ENCODE measurements at places on chromosomes 5 and 9.

- DNase-seq, result no peak
Observed at GRCh38 chr9:26413611-26414010, 479.0 kb downstream of the CAAP1 start.

DNA sequence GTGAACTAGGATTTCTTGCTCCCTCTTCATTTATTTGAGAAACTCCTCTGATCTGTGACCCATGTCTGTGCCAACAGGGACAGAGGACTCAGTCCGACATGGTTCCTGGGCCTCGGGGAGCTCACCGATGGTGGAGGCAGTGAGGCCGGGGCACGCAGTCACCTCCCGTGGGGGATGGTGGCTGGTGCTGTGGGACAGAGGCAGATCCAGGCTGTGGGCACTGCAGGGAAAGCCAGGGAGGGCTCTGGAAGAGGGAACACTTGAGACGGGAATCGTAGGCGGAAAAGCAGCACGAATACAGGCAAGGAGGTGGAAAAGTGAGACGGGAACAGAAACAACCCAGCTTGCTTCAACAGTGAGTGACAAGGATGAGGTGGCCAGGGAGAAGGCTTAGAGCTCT is 127.8 kb downstream of the GABBR2 start:
- DNase-seq, result no peak

- DNase-seq, result no peak
Observed at GRCh38 chr5:31476738-31477141, 55.2 kb downstream of the DROSHA start.

DNA sequence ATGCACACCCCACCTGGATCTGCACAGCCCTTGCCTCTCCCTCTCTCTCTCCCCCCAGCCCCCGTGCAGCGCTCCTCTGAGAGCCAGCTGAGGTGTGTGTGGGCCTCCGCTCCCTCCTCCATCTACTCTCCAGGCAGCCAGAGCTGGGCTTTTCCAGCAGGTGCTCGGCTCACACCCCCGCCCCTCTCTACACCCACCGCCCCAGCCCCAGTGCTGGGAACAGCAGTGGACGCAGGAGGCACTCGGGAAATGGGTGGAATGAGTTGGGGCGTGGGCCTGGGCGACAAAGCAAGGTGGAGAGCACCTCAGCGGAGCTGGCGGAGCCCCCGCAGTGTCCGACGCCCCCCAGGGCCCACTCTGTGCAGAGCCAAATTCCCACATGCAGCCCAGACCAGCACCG is 13.3 kb upstream of the LHX3 start:
- DNase-seq, result no peak

GRCh38 chr5:31193591-31194467 is at the start of gene CDH6:
CDH6 (plus strand) TSS chr5:31193686; CDS start chr5:31267474, 73,788 bp downstream.
- no peak for DNase-seq

- no peak for DNase-seq
Observed at GRCh38 chr5:147454996-147455677, 54.7 kb downstream of the DPYSL3 start.

DNA sequence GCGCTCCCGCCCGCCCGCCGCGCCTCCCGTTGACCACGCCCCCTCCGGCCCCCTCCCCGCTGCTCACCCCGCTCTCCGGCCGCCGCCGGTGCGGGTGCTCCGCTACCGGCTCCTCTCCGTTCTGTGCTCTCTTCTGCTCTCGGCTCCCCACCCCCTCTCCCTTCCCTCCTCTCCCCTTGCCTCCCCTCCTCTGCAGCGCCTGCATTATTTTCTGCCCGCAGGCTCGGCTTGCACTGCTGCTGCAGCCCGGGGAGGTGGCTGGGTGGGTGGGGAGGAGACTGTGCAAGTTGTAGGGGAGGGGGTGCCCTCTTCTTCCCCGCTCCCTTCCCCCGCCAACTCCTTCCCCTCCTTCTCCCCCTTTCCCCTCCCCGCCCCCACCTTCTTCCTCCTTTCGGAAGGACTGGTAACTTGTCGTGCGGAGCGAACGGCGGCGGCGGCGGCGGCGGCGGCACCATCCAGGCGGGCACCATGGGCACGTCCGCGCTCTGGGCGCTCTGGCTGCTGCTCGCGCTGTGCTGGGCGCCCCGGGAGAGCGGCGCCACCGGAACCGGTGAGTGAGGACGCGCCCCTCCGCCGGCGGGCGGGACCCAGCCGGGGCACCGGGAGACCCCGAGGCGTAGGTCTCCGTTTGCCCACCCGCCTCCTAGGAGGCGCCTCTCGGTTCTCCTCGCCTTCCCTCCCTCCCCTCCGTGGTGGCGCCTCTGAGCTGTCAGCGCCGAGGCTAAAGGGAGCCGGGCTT is at the start of gene VLDLR:
VLDLR (plus strand) TSS at position 66 of the 739 bp plus-strand sequence; CDS start at position 469, 403 bp downstream.
- DNase-seq, result no peak

- DNase-seq, result peak; percentile 43
Observed at GRCh38 chr9:93302586-93303257, 118.8 kb downstream of the WNK2 start.

GRCh38 chr5:426392-426976 is 16.5 kb upstream of the EXOC3 start:
- DNase-seq, result no peak

GRCh38 chr5:130096483-130096882 is 192.2 kb downstream of the CHSY3 start:
- no peak for DNase-seq

- DNase-seq, result no peak
Observed at GRCh38 chr5:92927291-92927778, 653.7 kb downstream of the NR2F1-AS1 start.

DNA sequence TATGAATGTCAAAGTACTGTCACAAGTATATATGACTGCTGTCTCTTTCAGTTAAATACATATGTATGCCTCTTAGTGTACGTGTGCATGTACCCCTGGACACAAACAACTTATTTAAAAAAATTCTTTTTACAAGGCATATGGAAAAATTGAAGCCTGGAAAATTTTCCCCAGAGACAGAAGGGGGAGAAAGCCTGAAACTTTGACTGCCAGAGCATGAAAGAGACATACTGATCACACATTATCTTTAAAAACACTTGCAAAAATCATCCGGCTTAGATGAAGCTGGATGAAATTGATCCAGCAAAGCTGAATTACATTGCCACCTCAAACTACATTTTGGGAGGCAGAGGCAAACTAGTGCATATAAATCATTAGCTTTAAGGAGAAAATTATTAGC is 88.0 kb upstream of the NFIB start:
- no peak for DNase-seq

DNA sequence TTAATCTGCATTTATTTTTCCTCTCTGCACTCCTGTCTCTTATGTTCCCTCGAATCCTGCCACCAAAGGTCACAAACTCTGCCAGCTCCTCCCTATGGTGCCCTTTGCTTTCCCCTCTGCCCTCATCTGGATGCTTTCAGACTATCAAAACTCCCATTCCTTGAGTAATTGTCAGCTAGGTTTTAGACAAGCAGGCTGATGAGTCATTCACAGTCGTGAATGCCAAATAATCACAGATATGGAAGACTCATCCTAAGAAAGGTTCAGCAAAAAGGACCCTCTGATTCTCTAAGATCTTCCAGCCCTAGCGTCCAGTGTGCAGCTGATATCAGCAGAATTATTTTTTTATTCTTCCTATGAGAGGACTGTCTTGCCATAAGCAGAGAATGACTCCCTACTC is 104.5 kb upstream of the NUDT12 start:
- DNase-seq, result no peak

DNA sequence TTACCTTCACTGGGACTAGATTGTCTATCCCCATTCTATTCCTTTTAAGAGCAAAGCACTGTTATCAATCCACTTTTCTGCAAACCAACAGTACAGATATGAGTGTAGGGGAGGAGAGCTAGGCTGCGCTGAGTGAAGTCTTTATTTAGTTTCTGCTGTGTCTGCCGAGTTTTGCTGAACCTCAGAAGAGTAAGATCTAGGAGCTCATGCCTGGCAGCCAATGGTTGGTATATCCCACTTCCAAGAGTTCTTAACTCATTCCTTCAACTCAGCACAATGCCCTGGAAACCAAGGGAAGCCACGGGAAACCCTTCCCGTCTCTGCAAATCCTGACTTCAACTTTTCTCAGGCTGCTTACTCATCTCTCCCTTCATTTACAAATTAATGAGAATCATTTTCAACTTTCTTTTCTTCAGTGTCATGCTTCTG is 58.0 kb upstream of the JAK2 start:
- DNase-seq, result no peak

- DNase-seq, result no peak
Observed at GRCh38 chr5:82355496-82355895, 77.3 kb upstream of the RPS23 start.

- DNase-seq, result no peak
Observed at GRCh38 chr5:38473008-38473407, 83.4 kb downstream of the LIFR start.

- DNase-seq, result no peak
Observed at GRCh38 chr9:107471552-107471951, 18.0 kb downstream of the KLF4 start.

- DNase-seq, result no peak
Observed at GRCh38 chr9:38362852-38363588, 29.5 kb upstream of the ALDH1B1 start.

GRCh38 chr9:21904371-21904770 is 89.8 kb downstream of the CDKN2A start:
- no peak for DNase-seq

- no peak for DNase-seq
Observed at GRCh38 chr5:116498503-116499048, 76.0 kb downstream of the SEMA6A start.

DNA sequence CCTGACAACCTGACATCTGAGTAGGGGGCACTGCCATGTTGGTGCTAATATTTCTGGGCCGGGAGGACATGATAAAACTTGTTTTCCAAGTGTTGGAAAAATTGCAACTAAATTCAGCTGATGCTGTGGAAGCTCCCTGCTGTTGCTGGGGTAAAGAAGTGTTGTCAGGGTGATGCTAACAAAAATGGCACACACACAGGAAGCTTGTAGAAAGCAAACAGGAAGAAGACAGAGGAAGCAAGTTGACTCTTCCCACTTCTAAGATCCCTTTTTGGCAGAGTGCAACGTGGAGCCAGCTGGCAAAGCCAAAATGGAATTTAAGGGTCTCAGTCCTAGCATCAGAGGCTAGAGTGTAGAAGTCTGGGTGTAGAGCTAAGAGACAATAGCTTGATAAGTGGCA is 11.3 kb upstream of the RIOK2 start:
- DNase-seq, result no peak

- DNase-seq, result no peak
Observed at GRCh38 chr9:98810102-98810842, 2.8 kb downstream of the GALNT12 start.

DNA sequence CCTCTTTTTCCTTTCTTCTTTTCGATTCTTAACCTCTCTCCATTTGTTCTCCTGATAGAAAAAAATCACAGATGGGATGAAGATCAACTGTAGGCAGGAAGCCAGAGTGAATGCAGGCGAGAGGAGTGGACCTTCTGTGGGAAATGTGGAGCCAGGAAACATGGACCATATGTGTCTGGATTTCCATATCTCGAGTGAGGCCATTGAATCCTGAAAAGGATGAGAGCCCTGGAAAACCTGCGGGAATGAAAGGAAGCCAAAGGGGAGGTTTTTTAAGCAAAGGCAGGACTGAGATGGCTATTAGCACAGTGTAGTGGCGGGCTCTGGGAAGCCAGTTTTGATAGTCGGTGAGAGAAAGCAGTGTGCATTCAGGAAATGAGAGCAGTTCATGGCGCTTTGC is 139.5 kb upstream of the C9orf72 start:
- no peak for DNase-seq

GRCh38 chr5:41925555-41925951 is 472 bp downstream of the FBXO4 start:
- peak; percentile 4 for DNase-seq

- no peak for DNase-seq
Observed at GRCh38 chr5:37860206-37860605, 20.4 kb upstream of the GDNF start.

DNA sequence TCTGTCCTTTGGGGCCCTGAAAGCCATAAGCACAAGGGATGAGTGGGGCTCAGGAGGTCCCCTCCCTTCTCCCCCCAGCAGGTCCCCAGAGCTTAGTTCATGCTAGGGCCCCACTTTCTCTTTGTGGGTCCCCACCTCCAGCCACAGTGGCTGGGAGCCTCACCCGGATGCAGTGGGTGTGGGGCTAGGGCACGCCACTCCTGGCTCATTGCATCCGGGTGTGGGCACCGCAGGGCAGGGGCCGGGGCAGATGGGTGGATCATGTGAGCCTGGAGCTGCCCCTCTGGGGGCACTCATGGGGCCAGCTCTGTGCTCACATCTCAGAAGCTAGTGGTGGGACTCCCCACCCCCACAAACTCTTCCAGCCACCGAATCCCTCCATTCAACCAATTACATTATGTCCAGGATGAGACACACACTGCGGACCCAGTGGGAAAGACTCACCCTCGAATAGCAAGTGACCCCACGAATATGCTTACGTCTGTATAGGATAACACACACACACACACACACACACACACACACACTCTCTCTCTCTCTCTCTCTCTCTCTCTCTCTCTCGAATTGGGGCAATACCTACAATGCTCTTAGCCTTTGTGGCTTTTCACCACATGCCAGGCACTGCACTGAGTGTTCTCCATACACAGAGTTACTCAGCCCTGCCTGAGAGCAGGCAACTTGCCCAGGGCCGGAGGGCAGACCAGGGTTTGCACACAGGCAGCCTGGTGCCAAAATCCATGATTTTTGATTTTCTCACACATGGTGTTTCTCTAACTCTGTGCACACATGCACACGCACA is 16.8 kb upstream of the PHYKPL start:
- DNase-seq, result no peak

GRCh38 chr9:95311961-95312360 is 5.5 kb downstream of the FANCC start:
- no peak for DNase-seq

DNA sequence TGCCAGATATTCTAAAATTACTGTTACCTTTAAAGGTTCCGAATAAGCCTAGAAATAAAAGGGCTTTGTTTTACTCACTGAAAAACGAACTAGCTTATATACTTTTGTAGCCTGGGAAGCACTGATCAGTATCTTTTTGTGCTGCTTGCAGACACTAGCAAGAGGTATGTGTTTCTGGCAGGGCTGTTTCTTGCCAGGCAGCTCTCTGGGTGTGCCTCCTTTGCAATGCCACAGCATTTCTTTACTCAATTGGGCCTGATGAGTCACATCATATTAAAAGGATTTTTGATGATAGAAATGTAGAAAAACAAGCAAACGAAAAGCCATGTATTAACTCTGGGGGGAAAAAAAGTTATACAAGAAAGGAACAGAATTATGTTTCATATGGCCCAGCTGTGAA is 35.6 kb downstream of the CD180 start:
- no peak for DNase-seq

- DNase-seq, result no peak
Observed at GRCh38 chr9:94911211-94911610, 184.7 kb downstream of the AOPEP start.

DNA sequence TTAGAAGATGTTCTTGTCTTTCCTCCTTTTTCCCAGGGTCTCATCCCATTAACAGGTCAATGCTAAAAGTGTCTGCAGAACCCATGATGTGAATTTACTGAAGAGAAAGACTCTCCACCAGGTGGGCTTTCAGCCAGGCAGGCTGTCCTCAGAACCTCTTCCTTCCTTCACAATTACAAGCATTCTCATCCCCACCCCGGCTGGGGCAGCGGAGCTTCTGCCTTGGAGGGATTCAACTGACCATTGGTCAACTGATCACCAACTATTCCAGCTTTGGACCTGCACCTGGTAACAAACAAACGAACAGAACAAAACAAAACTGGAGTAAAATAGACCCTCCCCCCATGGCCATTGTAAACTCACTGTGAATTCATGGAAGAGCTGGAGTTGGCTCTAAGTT is 12.6 kb downstream of the IL9 start:
- DNase-seq, result no peak
